Heart left ventricle (tissue), 16 donors: ENCODE measurements at places on chromosomes 16 and 17.
A peak's percentile ranks its signal among the peaks of the same experiment; 100 is the strongest.

DNA sequence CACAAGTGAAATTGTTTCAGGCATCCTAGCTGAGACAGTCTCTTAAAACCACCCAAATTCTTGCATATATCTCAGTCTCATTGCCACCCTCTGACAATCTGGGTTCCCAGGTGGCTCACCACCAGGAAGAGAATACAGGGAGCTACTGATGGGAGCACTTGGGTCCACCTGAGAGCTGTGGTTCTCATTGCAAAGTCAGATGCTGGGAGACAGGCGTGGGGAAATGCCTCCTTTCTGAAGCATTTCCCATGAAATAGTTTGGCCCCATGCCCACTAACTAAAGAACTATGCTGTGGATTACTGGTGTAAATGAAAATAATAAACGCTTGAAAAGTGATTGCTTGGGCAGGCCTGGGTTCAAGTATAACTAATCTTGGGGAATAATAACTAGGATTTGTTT lies 70.3 kb downstream of the CMC2 start:
- no peak for DNase-seq

GRCh38 chr17:80887639-80888175 lies 103.9 kb upstream of the CHMP6 start:
- DNase-seq: no peak

DNA sequence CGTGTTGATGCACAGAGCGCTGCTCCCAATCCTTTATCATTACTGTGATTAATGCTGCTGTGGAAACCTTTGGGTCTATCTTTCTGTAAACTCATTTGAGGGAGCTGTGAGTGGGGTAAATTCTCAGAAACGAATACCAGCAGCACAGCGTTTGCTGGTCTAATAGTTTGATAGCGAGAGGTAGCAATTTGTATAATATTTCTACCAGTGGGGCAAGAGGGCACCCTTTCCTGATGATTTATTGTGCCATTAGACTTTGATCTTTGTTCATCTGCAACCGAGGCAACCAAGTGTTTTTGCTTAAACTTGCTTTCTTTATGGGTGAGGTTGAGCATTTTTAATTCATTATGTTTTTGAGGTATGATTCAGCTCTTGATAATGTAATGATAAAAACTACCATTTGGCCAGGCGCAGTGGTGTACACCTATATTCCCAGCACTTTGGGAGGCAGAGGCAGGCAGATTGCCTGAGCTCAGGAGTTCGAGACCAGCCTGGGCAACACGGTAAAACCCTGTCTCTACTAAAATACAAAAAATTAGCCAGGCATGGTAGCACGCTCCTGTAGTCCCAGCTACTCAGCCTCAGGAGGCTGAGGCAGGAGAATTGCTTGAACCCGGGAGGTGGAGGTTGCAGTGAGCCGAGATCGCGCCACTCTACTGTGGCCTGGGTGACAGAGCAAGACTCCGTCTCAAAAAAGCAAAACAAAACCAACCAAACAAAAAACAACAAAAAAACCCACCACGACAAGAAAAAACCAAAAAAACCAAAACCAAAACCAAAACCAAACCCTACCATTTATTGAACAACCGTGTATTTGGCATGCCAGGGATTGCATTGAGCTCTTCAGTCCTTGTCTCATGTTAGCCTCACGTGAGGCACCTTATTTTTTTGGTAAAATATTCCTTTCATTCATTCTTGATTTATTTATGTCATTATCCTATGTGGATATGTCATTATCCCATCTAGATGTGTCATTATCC lies 81.5 kb downstream of the PLCG2 start:
- DNase-seq: no peak

- peak; percentile 67 for DNase-seq
Observed at GRCh38 chr16:8867216-8867931, 1.4 kb downstream of the CARHSP1 start.

GRCh38 chr17:68737761-68738443 lies 136.7 kb upstream of the FAM20A start:
- DNase-seq: no peak

DNA sequence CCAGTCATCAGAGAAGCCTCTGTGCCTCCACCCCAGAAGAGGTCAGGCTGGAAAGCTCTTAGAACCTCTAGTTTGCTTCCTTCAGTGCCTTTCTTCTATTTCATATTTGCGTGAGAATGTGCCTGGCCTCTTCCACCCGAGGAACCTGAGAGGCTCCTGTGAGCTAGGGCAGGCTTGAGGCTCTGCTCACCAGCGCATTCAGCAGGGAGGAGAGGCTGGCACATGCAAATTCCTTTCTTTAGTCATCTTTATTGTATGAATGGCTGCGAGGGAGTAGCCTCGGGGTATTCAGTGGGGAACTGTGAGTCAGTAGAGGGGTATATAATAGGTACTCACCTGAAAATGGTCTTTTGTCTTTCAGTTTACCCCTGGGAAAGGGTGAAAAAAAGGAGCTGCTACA lies 268.3 kb downstream of the ABCC12 start:
- DNase-seq: no peak

GRCh38 chr16:26601335-26601734 lies 465.4 kb upstream of the C16orf82 start:
- no peak for DNase-seq

GRCh38 chr17:18038149-18038850 lies 668 bp downstream of the ATPAF2 start:
- DNase-seq: no peak

- DNase-seq: no peak
Observed at GRCh38 chr16:75477680-75478473, 13.4 kb upstream of the TMEM170A start.

DNA sequence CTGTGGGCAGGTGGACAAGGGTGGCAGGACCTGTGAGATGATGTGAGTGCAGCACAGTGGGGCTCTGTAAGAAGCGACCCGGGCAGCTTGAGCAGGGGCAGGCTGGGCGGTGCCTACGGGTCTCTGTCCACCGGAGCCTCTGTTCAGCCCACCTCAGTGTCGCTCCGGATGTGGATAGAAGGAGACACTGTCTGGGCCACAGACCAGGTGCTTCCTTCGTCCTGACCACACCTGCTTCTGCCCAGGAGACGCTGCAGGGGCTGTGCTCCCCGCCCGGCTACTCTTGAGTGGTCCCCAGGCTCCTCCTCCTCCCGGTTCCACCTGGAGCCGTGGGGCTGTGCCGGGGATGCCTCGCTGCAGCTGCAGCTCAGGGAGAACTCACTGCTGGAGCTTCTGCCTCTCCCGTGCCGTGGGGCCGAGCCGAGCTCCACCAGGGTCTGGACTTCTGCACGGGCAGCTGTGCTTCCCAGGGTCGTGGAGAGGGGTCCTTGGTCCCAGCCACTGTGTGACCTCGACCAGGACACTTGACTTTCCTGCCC lies 21.5 kb downstream of the METRNL start:
- DNase-seq: no peak

DNA sequence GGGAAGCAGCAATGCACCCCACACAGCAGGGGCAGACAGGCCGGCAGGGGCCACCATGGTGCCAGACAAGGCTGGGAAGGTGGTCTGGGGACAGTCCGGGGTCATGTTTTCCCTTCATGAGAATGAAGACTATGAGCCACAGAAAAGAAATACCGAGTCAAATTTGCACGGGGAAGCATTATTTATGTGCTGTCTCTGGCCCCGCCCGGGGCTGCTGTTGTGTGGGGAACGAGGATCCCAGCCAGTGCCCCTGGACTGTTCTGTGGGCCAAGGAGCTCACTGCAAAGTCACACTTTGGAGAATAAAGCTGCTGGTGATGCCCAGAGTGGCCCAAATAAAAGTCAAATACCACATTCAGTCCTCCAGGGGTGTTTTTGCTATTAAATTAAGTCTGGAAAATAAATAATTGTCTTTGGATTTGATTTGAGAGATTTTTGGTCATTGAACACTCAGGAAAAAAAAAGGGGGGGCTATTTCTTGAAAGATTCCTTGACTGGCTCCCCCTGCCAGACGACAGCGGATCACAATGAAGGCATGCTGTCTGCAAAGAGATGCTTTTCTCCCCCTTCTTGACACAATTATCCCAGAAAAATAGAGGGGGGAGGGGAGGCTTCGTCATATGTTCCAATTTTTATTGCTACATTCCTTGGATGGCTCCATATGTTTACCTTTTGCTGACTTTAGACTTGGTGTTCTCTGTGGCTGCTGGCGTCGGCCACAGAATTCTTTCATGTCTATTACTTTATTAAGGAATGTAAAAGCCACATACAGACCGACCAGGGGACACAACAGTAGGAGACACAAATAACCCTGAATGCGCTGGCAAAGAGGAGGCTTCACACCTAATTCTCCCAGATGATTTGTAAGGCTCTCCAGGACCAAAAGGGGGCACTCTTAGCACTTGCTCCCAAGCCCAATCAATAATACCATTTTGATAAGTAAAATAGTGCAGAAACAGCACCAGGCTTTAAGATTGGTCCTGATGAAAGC lies 27.1 kb upstream of the ANKFN1 start:
- no peak for DNase-seq

DNA sequence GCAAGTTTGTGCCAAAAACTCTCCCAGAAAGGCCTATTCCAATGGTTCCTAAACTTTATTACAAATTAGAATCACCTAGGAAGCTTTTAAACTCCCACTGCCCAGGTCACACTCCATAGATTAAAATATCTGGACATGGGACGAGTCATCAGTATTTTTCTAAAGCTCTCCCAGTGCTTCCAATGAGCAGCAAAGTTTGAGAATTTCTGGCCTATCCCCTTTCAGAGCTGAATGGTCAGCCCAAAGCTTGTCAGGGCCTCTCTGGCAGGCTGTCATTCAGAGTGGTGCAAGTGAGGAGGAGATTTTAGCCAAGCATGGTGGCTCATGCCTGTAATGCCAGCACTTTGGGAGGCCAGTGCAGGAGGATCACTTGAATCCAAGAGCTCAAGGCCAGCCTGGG lies 2.4 kb downstream of the BCL6B start:
- no peak for DNase-seq

GRCh38 chr17:28196636-28197035 lies 122.4 kb upstream of the TMEM97 start:
- DNase-seq: no peak

- DNase-seq: no peak
Observed at GRCh38 chr16:89924297-89924924, 1.3 kb downstream of the TUBB3 start.

DNA sequence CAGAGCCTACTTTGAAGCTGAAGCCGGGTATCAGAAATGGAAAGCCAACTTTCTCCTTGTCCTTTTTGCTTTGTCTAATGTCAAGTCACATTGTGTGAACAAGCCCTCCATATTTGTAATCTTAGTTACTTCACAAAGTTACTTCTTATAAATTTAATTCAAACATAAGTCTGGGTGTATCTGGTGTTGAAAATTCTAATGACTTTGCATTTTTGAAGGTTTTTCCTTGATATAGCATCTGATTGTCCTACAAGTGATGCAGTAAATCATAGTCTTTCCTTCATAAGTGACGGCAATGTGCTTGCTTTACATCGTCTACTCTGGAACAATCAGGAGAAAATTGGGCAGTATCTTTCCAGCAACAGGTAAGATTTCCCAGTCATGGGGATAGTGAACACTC lies 36.9 kb downstream of the OMG start:
- DNase-seq: no peak

- DNase-seq: peak; percentile 20
Observed at GRCh38 chr16:84820305-84820684, 510 bp downstream of the CRISPLD2 start.

- no peak for DNase-seq
Observed at GRCh38 chr16:79393564-79393963, 207.0 kb downstream of the MAF start.

- no peak for DNase-seq
Observed at GRCh38 chr17:42275527-42276358, 448 bp downstream of the STAT5B start.

- DNase-seq: no peak
Observed at GRCh38 chr16:67249178-67250044, 632 bp downstream of the SLC9A5 start.

DNA sequence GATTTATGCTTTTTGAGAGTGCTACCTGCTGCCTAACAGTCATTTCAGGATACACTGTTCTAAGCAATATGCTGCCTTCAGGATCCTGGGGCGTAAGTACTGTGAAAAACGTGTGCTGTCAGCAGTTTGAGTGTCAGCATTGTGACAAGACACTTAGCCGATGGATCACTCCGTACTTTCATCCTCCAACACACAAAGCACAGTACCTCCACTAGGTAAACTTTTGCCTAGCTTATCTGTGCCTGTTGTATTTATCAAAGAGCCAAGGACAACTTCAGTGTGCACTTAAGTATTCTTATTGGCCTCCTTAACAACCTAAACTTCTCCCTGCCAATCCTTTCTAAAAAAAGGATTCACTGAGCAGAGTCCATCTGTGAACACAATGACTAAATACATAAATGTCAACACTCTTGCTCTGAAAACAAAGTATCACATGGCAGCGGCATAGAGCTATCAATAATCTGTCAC lies 33.8 kb upstream of the PHLPP2 start:
- no peak for DNase-seq

GRCh38 chr17:64236827-64237403 lies 26.1 kb downstream of the TEX2 start:
- no peak for DNase-seq

- no peak for DNase-seq
Observed at GRCh38 chr16:31350275-31351005, 4.5 kb upstream of the ITGAX start.

DNA sequence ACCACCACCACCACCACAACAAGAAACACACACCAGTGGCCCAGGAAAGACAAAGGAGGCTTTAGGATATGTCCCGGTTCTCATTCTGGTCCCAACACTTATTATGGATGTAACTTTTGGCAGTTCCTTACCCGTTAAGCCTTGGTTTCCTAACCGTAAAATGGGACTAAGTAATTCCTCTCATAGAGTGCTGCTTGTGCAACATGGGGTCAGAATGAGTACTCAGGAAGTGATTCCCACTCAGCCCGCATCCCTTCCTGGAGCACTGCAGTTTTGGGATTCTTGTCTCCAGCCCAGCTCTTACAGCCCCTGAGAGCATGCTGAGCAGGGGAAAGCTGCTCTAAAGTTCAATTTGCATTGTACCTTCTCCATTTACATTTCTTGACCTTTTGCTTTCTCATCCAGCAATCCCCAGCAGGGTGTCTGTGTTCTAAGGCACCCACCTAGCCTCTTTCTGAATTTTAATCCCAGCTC lies 262.6 kb downstream of the PRKCA start:
- DNase-seq: no peak

DNA sequence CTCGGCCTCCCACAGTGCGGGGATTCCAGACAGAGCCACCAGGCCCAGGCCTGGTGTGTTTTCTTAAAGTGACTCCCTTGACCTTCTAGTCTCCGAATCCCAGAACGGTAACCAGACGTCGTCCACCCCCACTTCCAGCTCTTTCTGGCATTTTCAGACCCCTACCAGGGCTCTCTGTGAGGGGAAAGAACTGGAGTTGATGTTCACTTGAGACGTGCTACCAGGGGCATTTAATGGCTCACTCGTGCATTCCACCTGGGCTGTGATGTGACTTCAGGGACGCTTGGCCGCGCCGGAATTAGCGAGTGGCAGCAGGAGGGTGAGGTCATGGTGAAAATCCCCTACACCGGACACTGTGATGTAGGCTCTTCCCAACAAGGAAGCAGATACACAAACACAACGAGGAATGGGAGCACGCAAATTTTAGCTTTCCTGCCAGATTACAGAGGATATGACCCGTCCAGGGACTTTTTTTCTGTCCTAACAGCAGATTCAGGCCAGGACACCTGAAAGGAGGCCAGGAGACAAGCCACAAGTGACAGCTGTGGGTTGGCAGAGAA lies 1.1 kb upstream of the GNA13 start:
- no peak for DNase-seq
